ENCODE measurements at places on chromosomes 4 and X.

- DNase-seq, result no peak
Measured at GRCh38 chrX:649166-649565, 18.6 kb downstream of the SHOX start.

- no peak for DNase-seq
Measured at GRCh38 chr4:76802236-76803021, 95.5 kb downstream of the SOWAHB start.

- no peak for DNase-seq
Measured at GRCh38 chr4:7854216-7854615, 85.4 kb downstream of the AFAP1 start.

DNA sequence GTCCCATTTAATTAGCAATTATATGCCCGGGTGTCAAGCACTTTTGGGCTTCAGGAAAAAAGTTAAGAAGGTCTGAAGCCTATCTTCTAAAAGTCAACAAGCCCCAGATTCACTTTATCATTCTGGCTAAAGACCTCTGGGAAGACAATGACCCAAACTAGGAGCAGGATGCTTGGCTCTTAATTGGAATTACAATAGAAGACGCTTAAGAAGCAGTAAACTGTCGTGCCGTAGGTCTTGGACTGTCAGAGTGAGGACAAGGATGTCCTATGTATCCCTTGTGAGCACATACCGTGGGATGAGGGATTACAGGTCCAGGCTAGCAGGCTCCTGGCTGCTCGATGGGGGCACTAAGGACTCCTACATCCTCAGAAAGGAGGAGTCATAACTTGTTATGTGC is 3.2 kb upstream of the ARHGAP36 start:
- DNase-seq, result no peak

DNA sequence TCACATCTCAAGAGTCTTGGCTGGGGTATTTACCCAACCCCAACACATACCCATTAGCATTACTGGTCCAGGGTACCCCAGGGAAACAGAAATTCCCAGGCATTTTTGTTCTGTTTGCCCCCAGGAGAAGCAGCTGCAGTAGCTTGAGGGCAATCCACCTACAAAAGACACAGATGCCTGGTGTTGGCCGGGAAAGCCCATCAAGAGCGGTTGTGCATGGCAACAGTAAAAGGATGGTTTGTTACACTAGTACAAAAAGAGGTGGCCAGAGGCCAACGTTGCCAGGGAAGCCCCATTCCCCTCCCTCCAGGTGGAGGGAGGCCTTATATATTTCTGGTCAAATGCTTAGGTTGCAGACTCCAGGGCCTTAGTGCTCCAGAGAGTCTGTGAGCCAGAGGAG is 637.8 kb downstream of the BCOR start:
- DNase-seq, result no peak

DNA sequence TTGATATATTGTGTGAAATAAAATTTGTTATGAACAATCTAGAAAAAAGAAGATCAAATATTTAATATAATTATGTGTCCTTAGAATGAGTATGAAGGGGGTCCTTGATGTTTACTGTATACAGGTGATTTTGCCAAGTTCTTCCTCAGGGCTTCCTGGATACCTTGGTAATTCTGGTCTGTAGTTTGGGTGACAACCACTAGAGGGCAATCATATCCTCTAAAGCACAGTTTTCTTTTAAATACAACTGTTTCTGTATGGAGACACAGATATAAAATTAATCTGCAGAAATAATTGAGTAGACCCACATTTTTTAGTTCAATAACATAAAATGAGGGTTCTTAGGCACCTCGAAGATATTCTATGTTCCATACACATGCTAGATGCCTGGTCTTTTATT is 157.7 kb downstream of the SPANXN1 start:
- DNase-seq, result no peak

DNA sequence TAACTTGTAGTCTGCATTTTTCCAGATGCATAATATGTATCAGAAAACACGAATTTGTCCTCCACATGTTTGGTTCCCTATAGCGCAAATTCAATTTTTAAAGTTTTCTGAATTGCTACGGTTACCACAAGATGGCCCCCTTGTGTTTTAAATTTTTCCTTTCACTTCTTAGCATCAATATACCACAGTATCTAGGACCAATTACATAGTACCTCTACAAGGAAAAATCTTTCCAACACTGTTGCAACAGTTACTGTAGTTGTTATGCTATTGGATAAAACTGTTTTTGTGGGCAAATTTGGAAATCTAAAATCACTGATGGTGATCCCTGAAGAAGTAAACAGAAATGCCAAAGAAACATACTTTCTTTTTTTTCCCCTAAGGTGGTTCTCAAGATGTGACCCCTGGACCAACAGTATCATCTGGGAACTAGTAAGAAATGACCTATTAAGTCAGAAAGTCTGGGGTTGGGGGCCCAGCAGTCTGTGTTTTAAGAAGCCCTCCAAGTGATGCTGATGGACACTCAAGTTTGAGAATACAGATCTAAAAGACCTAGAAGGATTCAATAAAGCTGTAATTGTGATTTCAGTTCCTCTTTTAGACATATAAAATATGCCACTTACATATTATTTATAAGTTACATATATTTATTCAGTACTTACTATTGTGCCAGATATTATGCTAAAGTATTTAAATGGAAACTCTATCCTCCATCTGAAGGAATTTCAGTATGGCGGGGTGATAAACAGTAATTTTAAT is 3.1 kb downstream of the ZGRF1 start:
- no peak for DNase-seq

DNA sequence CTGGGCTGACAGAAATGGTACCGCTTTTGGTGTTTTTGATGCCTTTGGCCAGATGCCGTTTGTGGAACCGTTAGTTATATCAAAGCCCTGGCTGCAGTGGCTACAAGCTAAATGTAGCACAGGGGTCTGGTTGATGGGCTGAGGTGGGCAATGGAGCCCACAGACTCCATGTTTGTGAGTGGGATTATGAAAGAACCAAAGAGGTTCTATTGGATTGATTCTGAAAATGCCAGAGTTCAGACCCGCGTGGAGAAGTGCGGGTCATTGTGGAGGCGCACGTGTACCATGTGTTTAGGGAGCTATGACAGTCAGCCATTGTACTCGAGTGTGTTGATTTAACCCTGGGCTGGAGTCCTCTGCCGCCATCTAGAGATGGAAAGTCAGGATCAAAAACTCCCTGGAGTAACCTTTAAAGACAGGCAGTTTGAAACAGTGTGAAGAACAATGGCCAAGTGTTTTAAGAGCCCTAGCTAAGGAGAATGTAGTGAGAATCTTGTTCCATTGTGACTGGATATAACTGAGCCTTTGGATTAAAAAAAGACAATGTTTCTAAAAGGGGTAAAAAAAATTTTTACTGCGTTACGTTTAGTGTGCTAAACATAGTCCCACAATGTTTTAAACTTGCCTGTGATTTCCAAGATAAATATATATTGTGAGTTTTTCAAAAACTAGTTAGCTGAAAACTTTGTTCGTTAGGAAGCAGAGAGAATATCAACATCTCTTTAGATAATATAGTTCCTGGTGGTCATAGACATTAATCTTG is 12.7 kb downstream of the ART3 start:
- DNase-seq, result no peak

- DNase-seq, result no peak
Measured at GRCh38 chr4:22045051-22045630, 96.6 kb upstream of the KCNIP4 start.

DNA sequence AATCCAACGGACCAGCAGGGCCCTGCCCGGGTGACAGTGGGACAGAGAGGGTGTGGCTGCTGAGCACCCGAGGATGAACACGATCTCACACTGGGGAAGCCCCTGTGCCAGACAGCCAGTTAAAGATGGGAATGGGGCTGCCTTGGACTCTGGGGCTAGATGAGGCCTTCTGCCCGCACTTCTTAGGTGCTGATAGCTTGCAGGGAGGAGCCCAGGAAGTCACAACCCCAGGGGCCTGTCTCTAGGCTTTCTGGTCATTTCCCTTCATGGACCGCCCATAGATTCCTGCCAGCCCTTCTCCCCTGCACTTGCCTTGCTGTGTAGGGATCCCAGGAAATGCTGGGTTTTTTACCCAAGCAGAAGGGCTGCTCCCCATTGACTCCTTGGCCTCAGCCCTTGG is 6.2 kb downstream of the ZNF275 start:
- DNase-seq, result no peak

DNA sequence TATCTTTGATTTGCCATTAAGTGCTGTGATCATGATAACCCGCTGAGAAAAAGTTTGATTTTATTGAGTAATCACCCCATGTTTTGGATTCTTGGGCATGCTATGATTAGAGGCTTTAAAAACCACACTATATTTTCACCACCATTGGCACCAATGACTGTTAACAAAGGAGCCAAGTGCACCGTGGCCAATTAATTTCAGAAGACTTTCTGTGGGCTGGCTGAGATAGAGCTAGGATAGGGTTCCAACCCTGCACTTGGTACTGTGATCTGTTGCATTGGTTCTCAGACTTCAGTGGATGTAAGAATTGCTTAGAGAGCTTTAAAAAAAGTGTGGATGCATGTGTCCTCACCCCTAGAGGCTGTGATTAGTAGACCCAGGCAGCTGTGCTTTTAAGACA is 32.4 kb downstream of the OCRL start:
- DNase-seq, result no peak

DNA sequence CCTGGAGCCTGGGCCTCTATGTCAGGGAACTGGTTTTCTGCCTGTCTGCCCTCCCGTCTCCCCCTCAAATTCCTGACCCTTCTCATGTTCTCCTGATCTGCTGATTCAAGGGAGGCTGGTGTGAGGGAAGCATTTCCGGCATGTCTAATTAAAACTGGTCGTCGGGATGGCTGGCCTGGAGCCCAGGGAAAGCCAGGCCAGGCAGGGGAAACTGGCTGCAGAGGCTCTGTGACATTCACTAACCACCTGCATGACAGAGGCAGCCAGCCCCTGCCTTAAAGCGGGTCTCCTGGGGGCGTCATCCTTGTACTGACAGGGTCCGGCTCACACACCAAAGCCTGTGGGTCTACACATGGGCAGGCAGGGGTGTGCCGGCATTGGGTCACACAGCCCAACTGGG is 35.2 kb downstream of the ABLIM2 start:
- DNase-seq, result no peak

- DNase-seq, result no peak
Measured at GRCh38 chrX:42996861-42997260, 218.9 kb upstream of the PPP1R2C start.

GRCh38 chr4:88937081-88937480 is 119.9 kb downstream of the FAM13A start:
- DNase-seq, result no peak

DNA sequence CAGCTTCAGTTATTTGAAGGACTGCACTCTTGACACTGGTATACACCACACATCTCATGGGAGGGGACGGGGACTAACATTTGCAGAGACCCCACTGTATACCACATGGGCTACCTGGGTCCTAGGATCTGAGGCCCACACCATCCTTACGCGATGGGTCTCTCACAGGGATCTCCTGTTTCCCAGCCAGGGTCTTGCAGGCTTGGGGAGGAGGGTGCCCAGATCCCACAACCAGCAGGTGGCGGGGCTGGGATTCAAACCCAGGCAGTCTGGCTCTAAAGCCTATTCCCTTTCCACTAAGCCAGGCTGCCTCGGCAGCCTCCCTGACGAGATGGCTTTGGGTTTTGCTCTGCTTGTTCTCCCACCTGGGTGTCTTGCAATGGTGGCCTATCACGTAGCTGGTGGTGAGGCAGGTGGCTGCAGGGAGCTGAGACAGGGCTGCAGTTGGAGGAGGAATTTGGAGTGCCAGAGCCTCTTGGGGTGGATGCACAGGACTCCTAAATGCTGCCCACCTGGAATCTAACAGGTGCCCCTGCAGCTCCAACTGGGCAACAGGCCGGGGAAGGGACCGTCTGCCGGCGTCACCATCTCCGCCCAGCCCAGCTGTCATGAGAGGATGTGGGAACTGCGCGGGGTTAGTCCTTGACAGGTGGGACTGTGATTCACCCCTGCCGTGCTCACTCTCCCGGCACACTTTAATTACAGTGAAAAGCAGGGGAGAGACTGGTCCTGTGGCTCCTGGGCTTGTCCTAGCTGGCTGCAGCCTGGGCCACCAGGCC is 110.7 kb downstream of the PSAPL1 start:
- no peak for DNase-seq

DNA sequence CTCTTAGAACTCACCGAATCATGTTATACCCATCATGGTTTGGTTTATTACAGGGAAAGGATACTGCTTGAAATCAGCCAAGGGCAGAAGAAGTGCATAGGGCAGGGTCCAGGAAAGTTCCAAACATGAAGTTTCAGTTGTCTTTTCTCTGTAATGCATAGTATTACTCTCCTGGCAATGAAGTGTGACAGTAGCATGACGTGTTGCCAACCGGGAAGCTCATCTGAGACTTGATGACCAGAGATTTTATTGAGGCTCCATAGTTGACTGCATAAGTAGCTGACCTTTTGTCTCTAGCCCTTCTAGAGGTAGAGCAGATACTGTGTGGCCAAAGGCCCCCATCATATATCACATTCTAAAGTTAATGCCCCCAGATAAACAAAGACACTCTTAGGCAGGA is 72.1 kb downstream of the BEND4 start:
- no peak for DNase-seq

- DNase-seq, result no peak
Measured at GRCh38 chr4:157170321-157170720, 50.2 kb upstream of the GRIA2 start.

Data from activated naive CD4-positive, alpha-beta T cell (primary cell).